ENCODE measurements at places on chromosomes 2 and 18. TPM values are rescaled to one million over a fixed set of nuclear protein-coding genes. Genes with fewer than 3 reads are reported as not detected.

Gene SERPINB11
- total RNA-seq, result not detected

Gene CDH7
- not detected for total RNA-seq

Gene RIF1
- total RNA-seq, result 36.4 TPM

DNA sequence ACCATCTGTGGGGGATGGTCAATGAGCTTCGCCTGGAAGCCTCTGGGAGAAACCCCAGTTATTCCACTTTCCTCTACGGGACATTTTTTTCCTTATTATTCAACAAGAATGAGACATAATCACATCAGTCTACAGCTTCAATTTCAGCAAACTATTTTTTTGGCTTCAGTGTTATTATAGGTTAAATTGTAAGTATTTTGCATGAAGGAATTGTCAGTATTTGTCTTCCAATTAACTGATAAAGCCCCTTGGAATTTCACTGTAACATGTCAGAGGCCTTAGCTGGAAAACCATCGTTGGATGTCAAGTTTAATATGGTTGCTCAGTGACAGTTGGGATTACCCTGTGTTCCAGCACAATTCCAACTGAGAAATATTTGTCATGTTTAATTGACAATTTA lies 480.9 kb upstream of the CHST9 start:
- no peak for DNase-seq
- H3K36me3 ChIP-seq, result no peaks in the 10 kb centered on the region
- H3K4me1 ChIP-seq, result no peaks in the 10 kb centered on the region
- H3K27ac ChIP-seq, result no peak overlapping the region
- H3K4me3 ChIP-seq, result no peak overlapping the region
